ENCODE measurements at places on chromosomes 6 and 20.

- DNase-seq = peak; percentile 67
These were observed 2.1 kb upstream of the TMEM151B start for GRCh38 chr6:44268095-44268628.

DNA sequence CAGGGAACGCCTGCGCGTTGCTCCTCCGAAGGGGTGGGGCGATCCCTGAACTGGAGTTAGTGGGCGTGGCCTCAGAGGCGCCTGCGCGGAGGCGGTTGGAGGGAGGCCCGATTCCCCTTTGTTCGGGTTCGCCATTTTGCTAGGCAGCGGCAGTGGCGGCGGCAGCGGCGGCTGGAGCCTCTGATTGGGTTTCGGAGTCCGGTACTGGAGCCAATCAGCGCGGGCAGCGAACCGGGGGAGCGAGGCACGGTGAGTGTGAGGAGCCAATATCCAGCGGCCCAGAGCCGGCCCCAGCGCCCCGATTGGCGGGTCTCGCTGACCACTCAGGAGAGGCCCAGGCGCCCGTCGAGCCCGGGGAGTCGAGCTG, at the start of gene NFYA:
TSS of gene NFYA (plus strand) at position 139 of the 367 bp plus-strand sequence. CDS start 6,116 bp downstream, outside the sequence.
- no peak for DNase-seq

DNA sequence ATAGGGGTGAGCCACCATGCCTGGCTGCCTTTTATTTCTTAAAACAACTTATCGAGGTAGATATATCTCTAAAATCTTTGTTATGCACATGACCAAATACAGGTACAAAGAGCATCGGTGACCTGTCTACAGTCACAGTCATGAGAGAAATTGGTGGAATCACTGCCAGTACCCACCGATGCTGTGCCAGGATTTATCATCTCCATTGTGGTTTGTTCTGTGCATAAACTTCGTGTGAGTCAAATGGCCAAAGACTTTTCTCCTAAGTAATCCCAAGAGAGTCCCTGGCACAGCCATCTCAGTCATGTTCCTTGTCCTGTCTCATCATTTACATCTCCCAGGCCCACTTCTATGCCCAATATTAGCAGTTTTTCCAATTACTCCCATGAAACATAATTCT, 9.0 kb downstream of the GSTA3 start:
- DNase-seq = no peak

DNA sequence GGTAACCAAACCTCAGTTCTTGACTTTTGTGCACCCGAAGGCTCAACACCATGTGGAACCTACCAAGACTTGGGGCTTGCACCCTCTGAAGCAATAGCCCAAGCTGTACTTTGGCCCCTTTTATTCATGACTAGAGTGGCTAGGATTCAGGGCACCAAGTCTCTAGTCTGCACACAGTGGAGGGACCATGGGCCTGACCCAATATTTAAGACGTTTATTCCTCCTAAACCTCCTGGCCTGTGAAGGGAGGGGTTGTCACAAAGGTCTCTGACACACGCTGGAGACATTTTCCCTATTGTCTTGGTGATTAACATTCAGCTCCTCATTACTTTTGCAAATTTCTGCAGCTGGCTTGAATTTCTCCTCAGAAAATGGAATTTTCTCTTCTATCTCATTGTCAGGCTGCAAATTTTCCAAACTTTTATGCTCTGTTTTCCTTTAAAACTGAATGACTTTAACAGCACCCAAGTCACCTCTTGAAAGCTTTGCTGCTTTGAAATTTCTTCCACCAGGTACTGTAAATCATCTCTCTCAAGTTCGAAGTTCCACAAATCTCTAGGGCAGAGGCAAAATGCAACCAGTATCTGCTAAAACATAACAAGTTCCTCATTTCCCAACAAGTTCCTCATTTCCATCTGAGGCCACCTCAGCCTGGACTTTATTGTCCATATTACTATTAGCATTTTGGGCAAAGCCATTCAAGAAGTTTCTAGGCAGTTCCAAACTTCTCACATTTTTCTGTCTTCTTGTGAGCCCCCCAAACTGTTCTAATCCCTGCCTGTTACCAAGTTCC, 481.4 kb upstream of the BTBD3 start:
- DNase-seq = no peak

DNA sequence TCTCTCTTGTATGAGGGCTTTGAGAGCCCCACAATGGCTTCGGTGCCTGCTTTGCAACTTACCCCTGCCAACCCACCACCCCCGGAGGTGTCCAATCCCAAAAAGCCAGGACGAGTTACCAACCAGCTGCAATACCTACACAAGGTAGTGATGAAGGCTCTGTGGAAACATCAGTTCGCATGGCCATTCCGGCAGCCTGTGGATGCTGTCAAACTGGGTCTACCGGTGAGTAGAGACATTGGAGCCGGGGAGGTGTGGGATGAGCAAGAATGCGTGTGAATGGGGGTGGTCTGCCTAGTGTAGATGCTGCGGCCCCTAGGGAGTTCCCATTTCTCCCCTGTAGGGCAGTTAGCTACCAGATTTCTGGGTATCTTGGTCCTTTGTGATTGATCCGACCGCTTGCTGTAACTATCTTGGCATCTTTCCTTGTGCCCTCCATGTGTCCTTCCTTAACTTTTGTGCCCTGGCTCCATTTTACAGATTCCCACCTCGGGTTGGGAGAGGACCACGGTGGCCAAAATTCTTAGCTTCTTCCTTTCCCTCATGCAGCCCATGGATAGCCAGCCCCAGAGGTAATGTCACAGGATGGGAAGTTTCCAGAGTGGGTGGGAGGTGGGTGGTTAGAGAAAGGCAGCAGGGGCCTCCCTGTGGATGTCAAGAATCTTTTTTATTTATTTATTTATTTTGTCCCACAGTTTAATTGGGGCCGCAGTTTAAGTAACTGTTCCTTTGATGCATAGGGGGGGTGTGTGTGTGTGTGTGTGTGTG, 6.3 kb downstream of the BRD2 start:
- DNase-seq = no peak

DNA sequence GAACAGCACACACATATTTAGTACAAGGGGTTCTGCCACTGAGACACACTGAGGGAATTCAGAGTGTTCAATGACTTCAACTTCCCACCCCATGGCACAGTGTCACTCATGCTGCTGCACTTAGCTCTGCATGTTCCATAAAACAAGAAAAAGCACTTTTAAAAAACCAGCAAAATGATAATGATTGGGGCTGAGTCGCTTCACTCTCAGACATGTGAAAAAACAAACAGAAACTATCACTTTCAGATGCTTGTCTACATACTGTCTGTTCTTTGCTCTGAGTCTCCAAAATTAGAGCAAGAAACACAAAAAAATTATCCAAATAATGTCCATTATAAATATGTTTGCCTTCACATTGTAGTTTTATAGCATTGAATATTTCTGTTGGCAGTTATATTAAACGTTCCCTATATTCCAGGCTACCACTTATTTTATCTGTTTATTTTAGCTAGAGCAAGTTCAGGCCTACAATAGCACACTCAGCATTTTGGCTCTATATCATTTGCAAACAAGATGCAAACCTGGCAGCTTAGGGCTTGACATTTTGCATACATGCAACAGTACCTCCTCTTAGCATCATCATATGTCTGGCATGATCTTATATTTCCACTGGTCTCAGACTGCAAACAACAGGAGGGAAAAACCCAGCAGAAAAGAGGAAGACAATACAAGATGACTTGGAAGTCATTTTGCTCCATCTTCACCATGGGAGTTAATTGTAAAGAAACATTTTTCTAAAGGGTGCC, 398.8 kb downstream of the HACE1 start:
- no peak for DNase-seq

- DNase-seq = no peak
These were observed 445.0 kb downstream of the CDH26 start for GRCh38 chr20:60403105-60403741.

GRCh38 chr6:17741507-17741906, 34.8 kb upstream of the NUP153 start:
- DNase-seq = no peak

GRCh38 chr6:127119102-127120022, 891 bp downstream of the RSPO3 start:
- peak; percentile 28 for DNase-seq

- DNase-seq = no peak
These were observed 156.9 kb downstream of the ARID1B start for GRCh38 chr6:156934069-156934460.

- DNase-seq = no peak
These were observed 22.6 kb upstream of the ULBP3 start for GRCh38 chr6:150091476-150091875.

GRCh38 chr6:37809197-37809543, 10.4 kb upstream of the ZFAND3 start:
- DNase-seq = peak; percentile 29

- DNase-seq = no peak
These were observed 296.5 kb upstream of the SLC35B3 start for GRCh38 chr6:8731874-8732273.

DNA sequence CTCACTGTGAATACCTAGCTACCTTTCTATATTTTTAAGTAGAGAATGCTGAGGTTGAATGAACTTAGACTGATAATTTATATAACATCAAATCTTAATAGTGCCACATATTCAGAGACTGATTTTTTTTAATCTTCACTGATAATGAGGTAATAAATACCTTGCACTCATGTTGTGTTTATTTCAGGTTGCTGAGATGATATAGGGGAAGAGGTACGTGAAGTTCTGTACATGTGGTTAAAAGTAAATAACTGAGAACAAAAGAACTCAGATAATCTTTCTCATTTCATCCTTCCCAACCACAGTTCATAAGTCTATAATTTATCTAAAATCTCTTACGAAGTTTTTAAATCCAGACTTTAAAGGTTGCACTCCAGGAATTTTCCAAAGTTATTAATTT, 6.4 kb downstream of the NHSL1 start:
- DNase-seq = no peak

DNA sequence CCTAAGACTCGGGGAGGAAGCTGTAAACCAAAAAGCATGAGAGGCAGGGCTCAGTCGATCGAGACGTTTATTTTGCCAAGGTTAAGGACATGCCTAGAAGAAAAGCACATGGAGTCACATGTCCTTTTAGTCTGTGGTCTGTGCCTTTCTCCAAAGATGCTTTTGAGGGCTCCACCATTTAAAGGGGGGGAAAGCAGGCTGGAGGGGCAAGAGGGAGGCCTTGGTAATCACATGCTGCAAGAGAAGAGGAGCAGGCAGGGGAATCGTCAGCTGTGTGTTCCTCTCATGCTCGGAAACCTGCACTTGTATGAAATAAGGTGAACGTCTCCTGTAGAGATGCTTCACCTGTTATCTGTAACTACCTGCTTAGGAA, 9.1 kb upstream of the YTHDF1 start:
- no peak for DNase-seq

DNA sequence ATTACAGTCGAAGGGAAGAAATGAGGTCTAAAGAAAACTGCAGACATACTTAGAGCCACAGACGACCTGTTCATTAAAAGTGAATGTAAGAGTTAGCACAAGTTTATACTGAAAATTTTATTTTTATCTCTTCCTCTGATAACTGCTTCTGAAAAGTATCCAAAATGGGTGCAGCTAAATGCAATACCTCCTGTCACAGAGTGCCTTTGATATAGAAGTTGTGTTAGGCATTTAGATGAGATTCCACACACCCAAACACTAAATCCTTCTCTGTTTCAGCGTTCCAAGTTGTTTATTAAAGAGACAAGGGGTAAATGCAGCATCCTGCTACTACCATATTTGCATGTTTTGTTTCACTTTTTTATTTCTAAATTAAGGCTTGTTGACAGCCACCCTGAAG, 214.7 kb upstream of the TSHZ2 start:
- no peak for DNase-seq

DNA sequence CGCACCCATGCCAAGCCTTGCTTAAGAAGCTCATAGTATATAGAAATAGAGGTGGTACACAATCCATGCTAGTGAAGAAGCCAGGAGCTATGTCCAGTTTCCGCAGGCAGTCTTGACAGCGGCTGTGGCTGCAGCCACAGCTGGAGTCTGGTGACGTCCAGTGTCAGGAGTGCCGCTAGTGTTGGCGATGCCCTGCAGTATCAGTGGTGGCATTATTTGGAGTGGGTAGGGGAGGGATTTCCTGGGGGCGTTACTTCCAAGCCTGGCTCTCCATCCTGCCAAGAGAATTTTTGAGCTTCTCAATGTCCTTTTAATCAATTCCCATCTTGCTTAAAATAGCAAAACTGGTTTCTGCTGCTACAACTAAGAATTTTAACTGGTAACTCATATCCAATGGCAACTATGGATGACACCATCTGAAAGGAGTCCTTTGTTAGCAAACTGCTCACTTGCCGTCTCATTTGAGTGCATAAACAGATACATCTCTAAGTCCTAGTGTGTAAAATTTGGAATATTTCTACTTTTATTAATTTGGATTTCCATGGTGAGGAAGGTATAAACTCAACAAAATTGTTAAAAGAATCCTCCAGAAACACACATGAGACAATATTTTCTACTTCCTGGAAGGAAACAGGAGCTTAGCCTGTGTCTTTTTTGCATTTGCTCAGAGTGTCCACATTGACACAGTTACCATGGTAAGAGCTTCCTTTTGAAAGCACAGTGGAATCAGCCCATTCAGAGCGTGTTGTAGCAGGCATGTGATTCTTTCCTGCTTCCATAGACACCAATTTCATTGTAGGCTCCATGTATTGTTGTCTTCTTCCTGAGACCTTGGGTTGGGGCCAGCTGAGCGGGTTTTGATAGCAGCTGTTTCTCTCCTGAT, 44.6 kb upstream of the PXDC1 start:
- DNase-seq = no peak

DNA sequence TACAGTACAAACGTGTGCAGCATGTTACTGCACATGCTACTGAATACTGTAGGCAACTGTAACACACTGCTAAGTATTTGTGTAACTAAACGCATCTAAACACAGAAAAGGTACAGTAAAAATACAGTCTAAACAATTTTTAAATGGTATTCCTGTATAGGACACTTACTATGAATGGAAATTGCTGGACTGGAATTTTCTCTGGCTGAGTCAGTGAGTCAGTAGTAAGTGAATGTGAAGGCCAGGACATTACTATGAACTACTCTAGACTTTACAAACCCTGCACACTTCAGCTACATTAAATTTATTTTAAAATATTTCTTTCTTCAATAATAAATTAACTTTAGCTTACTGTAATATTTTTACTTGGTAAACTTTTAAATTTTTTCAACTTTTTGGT, 225.0 kb upstream of the TENT5A start:
- no peak for DNase-seq

- DNase-seq = no peak
These were observed 9.7 kb upstream of the THBS2 start for GRCh38 chr6:169263374-169263773.

DNA sequence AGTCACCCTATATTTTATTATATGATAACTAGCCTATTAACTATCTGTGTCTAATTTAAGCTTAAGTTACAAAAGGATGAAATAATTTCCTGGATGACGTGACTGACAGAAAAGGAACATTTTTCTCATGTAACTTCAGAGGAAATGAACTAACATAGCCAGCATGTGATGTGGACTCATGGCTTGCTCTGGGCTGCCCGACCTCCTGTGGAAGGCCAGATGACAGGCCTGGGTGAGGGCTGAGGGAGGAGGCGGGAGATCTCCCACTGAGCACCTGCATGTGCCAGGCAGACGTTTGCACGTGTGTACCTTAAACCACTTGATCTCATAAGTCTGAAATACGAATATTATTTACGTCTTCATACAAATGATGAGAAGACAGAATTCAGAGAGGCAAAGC, 321.1 kb downstream of the SYNE1 start:
- no peak for DNase-seq

- DNase-seq = no peak
These were observed 323.1 kb downstream of the HDGFL1 start for GRCh38 chr6:22892452-22892851.

- DNase-seq = no peak
These were observed 67.2 kb downstream of the DTNBP1 start for GRCh38 chr6:15595461-15596173.

- DNase-seq = no peak
These were observed 1.9 kb downstream of the GDF5 start for GRCh38 chr20:35436177-35436573.

- no peak for DNase-seq
These were observed 119.2 kb downstream of the NFATC2 start for GRCh38 chr20:51423290-51423667.

All from BE2C (cell line).